ENCODE measurements at places on chromosomes 2 and 18.

DNA sequence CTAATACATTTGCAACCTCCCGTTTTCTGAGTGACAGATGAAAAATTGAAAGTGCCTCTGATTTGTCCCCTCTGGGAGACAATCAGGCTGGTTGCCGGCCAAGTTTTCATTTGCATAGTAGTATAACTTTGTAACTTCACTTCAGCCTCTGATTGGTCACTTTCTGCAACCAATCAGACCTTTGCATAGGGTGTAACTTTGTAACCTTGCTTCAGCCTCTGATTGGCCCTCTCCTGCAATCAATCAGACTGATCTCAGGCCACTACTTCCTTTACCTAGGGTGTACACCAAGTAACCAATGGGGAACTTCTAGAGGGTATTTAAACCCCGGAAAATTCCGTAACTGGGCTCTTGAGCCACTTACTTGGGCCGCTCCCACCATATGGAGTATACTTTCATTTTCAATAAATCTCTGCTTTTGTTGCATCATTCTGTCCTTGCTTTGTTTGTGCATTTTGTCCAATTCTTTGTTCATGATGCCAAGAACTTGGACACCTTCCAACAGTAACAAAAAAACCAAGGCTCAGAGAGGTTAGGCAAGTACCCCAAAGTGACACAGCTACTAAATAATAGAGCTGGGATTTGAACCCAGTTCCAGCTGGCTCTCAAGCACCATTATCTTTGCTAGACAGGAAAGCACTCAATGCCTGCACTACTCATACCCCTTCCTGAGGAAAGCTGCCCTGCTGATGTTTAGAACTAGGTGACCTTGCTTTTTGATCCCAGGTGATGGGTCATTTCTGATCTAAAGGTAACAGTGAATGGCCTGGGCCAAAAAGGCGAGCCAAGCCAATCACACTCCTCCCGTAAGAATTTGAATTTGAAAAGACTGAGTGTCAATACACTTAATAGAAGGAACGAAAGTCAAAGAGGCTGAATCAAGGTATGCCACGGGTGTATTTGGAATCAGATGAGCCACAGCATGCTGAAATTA, 10.9 kb upstream of the MYOM1 start:
- no peak for DNase-seq

DNA sequence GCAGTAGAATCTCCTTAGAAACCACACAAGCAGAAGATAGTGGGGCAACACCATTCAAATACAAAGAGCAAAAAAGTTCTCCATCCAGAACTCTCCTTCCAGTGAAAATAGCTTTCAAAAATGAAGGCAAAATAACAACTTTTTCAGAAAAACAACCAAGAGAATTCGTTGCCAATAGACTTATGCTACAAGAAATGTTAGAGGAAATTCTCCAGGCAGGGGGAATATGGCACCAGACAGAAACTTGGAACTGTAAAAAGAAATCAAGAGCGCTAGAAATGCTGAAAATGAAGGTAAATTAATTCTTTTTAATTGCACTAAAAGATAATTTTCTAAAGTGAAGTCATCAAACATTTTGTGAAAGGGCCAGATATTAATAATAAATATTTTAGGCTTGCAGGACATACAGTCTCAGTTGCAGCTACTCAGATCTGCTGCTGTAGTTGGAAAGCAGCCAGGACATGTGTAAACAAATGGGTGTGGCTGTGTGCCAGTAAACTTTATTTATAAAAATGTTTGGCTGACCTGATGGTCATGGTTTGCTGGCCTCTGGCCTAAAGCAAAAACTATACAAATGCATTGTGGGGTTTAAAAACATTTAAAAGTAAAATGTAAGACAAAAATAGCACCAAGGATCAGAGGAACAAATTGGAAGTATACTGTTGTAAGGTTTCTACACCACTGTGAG, 73.7 kb upstream of the TGFA start:
- DNase-seq: no peak

- no peak for DNase-seq
These were observed 87.5 kb downstream of the KLF7 start for GRCh38 chr2:207078186-207078798.

- DNase-seq: no peak
These were observed 31.5 kb downstream of the DOCK10 start for GRCh38 chr2:225010804-225011203.

DNA sequence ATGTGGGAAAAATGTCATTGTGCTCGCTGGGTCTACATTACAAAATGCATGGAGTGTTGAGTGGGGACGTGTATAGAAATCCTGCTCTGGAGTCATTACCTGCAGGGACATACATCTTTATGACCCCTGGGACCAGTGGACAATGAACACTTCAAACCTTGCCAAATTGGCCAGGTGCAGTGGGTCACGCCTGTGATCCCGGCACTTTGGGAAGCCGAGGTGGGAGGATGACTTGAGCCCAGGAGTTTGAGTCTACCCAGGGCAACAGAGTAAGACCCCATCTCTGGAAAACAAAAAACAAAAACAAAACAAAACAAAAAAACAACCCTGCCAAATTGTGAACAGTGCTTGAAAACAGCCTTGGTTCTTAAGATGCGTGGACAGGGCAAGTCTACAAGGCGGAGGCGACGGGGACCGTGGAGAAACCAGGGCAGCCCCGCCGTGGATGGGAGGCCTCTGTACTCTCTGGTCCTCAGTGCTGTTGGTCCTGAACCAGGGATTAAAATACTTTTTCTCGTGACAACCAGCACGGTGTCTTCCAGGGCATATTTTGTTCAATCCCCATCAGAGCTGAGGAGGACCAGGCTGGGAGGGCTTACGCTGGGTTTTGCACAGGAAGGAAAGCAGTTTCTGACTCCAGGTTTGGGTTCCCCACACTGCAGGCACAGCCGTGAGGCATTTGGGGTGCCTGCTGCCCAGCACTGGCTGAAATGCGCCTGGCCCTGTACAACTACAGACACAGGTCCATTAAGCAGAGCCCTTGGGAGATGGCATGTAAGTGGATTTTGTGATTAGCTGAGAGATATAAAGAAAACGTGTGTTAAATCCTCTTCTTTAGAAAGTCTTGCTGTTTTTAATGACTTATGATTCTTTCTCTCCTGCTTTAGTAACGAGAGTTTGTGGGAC, 13.7 kb downstream of the COLEC11 start:
- no peak for DNase-seq

DNA sequence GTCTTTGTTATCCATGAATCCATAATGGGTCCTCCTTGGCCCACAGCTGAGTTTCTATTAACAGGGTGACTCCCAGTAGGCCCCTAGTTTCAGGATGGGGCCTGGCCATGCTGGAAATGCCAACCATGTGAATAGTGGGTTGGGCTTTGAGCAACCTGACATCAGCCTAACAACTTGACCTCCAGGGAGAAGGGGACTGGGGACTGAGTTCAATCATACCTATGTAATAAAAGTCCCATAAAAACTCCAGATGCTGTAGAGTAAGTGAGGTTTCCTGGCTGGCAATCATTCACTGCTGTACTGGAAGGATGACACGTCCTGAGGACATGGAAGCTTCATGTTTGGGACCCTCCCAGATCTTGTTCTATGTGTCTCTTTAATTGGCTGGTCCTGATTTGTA, 7.9 kb downstream of the REV1 start:
- no peak for DNase-seq

GRCh38 chr2:222042666-222043065, 256.1 kb downstream of the PAX3 start:
- DNase-seq: no peak

- DNase-seq: no peak
These were observed 48.7 kb upstream of the GLS start for GRCh38 chr2:190831941-190832340.

- DNase-seq: no peak
These were observed 172.5 kb downstream of the NCK2 start for GRCh38 chr2:105917226-105917625.

DNA sequence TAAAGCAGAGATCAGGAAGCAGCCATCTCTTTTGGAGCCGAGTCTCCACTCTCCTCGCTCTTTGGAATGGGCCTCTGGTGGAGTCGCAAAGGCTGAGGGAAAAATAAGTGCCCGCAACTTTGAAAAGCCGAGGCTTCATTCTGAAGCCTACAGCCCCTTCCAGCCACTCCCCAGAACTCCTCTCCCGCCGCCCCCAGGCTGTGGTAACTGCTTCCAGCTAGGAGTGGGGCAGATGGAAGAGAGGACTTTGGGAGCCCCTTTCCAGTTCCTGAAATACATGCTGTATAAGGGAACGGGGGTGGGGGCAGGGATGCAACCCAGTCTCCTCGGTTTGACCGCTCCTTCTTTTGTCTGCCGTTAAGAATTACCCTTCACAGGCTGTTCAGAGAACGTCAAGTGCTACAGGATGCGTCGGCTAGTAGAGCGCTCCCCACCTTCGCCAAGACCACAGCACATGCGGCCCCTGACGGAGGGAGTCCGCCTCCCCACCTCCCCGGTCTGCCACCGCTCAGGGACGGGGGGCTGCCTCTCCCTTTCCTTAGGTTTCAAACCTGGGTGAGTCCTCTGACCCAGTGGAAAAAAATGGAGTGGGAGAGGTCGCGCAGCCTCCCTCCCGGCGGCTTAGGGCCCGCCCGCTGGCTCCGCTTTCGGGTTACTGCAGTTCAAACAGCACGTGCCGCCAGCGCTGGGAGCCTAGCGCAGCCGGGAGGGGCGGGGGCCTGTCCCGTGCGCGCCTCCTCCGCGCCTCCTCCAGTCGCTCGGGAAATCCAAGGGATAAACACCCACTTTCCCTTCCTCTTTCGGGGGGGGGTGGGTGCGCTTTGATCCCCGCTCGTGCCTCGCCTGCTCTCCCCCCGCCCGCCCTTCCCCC, 4.9 kb downstream of the CYP26B1 start:
- DNase-seq: no peak

DNA sequence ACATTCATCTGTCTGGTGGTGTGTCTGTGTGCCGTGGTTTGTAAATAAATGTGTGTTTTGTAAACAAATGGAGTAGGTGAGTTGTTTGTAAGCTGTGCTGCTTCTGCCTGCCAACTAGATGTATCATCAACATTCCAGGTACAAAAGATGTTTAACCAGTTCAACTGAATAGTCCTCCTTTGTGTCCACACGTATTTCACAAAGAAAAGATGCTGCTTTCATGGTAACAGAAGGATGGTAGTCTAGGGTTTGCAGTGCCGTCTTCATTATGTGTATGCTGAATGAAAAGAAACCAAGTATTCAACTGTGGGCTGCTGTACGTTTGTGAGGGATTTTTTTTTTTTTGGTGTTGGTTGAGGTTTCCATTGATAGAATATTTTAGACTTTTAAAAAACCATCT, 72.1 kb downstream of the CAMKMT start:
- DNase-seq: no peak

- no peak for DNase-seq
These were observed 29.8 kb downstream of the SUCLG1 start for GRCh38 chr2:84429328-84429727.

- DNase-seq: no peak
These were observed 46.6 kb upstream of the AMMECR1L start for GRCh38 chr2:127932199-127932876.

DNA sequence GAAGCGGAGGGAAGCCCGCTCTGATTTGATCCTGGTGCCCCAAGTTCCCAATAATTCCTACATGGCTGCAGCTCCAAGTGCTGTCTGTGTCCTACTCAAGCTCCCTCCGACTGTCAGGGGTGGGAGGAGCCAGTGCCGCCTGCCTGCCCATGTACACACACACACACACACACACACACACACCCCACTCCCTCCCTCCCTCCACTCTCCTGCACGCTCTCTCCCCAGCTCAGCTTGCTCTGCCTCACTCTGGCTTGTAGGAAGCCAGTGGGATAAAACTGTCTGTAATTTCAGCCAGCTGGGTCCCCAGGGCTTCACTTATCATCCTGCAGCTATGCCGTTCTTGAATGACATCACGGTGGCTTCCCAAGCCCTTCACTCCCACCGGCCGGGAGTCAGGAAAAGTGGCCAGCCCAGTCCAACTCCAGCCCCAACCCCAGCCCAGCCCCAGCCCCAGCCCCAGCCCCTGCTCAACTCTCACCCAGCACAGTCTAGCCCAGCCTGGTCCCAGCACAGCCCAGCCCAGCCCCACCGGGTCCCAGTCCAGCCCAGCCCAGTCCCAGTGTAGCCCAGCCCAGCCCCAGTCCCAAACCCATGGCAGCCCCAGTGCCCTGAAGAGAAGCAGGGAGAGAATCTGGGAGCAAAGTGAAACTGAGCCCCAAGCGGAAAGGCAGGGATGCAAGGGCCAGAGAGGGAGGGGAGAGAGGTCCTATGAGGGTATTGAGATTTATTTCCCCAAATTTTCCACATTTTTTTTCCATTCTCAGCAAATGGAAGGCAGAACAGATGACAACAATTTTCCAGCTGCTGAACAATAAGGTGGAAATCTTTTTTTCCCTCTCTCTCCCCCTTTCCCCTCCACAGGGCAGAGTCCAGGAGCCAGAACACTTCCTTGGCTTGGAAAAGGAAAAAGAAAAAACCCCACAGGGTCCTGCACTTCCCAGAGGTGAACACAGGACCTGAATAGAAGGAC, 144.0 kb downstream of the TNS1 start:
- no peak for DNase-seq

DNA sequence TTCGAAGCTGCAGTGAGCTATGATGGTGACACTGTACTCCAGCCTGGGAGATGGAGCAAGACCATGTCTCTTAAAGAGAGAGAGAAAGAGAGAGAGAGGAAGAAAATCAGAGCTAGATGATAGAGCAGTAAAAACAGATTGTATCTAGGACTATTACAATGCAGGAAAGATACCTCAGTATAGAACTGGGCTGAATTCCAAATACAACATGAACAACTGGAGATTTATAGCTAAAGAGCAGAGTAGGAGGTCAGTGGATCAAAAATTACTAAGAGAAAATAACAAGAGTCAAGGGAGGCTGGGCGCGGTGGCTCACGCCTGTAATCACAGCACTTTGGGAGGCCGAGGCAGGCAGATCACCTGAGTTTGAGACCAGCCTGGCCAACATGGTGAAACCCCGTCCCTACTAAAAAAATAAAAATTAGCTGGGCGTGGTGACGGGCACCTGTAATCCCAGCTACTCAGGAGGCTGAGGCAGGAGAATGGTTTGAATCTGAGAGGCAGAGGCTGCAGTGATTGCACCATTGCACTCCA, 100.7 kb upstream of the MSH6 start:
- DNase-seq: no peak

DNA sequence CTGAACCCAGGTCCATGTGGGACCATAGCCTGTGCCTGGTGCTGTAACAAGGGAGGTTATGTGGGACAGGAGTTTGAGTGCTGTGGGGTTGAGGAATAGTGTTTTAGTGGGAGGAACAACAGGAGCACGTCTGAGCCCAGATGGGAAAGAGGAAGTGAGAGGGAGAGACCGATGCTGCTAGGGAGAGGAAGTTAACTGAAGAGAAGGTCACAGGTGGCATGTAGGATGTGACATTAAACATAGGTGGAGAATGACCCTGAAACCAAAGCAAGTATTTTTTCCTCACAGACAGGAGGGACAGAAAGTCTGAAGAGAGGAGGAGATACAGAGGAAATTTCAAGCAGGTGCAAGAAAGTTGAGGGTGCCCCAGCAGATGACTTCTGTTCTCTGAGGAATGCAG, 87.8 kb downstream of the ACOXL start:
- DNase-seq: no peak

GRCh38 chr2:48112911-48113680, 206.8 kb upstream of the FBXO11 start:
- DNase-seq: no peak

GRCh38 chr18:23106575-23106974, 28.7 kb upstream of the CABLES1 start:
- no peak for DNase-seq

GRCh38 chr2:238599549-238600505, 173.1 kb downstream of the ASB1 start:
- no peak for DNase-seq

All from activated CD8-positive, alpha-beta memory T cell treated with anti-CD3 and anti-CD28 coated beads for 48 hours (primary cell).